Right renal cortex interstitium (tissue), 3 donors: ENCODE measurements at places on chromosomes 6 and 20. TPM values are rescaled to one million over a fixed set of nuclear protein-coding genes. Genes with fewer than 3 reads are reported as not detected.

SS18L1 gene
- 19.0 TPM for polyA plus RNA-seq

MTG2 gene
- polyA plus RNA-seq: 28.2 TPM

MARCKS gene
- 261 TPM for polyA plus RNA-seq

HTR1B gene
- 0.42 TPM for polyA plus RNA-seq

MCM8 gene
- 11.6 TPM for polyA plus RNA-seq

ADAM33 gene
- 3.9 TPM for polyA plus RNA-seq

CEP162 gene
- 20.6 TPM for polyA plus RNA-seq

NHLRC1 gene
- 2.2 TPM for polyA plus RNA-seq

GPLD1 gene
- polyA plus RNA-seq: 3.0 TPM

HRH3 gene
- polyA plus RNA-seq: not detected

DTD1 gene
- polyA plus RNA-seq: 30.9 TPM

PTPRT gene
- polyA plus RNA-seq: 0.33 TPM

HCRTR2 gene
- 0.19 TPM for polyA plus RNA-seq

OLIG3 gene
- polyA plus RNA-seq: not detected

C6orf52 gene
- polyA plus RNA-seq: 4.9 TPM

GPR63 gene
- polyA plus RNA-seq: 3.0 TPM

MUCL3 gene
- 0.07 TPM for polyA plus RNA-seq

COX7A2 gene
- 291 TPM for polyA plus RNA-seq
